ENCODE measurements at places on chromosomes 1 and 21.

DNA sequence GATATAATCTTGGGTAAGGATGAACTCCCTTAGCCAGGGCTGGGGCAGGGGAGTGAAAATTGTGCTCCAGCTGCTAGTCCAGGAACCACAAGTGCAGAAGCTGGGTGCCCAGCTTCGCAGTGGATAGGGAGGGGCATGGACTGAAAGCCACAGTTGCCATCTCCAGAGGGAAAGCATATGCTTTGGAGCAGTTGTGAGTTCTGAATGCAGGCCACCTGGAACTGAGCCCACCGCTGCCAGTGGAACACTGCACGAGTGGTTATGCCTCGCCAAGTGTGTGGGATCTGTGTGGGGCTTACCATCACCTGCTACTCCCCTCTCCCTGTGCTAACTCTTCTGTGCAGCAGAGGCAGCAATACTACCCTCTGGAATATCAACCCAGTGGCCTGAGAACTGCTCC is 158.4 kb upstream of the DPT start:
- DNase-seq = no peak

GRCh38 chr1:10065760-10066159 is 33.0 kb downstream of the UBE4B start:
- no peak for DNase-seq

GRCh38 chr1:71343686-71344416 is 263.0 kb upstream of the ZRANB2 start:
- no peak for DNase-seq

- DNase-seq = no peak
Measured at GRCh38 chr1:234435620-234436019, 43.4 kb downstream of the TARBP1 start.

GRCh38 chr1:111976332-111976731 is 13.1 kb downstream of the KCND3 start:
- no peak for DNase-seq

GRCh38 chr1:87787551-87787950 is 458.9 kb downstream of the LMO4 start:
- no peak for DNase-seq

DNA sequence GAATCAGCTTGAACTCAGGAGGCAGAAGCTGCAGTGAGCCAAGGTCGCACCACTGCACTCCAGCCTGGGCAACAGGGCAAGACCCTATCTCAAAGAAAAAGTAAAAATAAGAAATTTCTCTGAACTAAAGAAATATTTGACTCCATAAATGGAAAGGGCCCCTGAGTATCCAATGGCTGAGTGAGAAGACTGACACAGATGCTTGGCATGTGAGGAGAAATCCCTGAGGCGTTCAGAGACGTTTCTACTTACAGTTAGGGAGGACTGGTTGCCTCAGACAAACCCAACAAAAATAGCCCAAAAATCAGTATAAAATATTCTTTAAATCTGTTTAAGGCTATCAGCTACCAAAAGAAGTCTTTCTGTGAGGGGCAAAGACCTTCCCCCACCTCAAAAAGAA is 3.0 kb upstream of the SUMO3 start:
- no peak for DNase-seq

DNA sequence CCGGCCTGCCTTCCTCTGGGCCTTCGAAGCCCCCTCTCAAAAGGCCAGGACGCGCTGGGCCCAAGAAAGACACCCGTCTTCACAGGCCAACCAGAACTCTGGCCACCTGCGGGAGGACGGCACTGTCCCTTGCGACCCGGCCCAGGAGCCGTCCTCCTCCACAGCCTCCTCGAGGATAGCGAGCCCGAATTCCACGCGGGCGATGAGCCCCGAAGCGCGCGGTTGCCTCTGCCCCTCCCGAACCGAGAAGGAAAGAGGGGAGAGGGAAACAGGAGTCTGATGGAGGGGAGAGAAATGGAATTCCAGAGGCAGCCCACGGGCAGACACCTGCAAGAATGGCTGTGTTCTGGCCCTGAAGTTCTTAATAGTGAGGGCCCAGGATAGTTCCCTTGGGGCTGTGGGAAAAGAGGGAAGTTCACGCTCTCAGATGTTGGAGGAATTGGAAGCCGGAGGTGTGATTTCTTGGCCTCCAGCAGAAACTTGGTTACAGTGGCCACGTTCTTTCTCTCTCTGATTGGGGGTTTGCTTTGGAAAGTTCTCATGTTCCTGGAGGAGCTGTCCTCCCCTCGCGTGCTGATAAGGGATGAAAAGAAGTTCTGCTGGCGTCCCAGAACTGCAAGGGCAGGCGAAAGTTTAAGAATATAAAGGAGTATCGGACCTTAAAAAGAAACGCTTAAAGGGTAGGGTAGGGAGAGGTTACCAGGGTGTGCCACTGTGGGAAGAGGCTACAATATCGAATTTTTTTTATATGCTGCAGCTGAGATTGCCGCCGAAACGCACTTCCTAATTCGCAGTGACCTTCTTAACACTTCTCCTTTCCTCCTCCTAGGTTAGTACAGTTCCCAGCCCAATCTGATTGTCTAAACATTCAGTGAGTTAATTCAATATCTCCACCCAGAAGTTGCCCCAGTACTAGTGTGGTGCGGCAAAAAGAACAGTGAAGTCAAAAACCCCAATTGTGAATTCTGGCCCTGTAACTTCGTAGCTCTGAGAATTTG is 5.8 kb upstream of the SLC44A5 start:
- DNase-seq = no peak

DNA sequence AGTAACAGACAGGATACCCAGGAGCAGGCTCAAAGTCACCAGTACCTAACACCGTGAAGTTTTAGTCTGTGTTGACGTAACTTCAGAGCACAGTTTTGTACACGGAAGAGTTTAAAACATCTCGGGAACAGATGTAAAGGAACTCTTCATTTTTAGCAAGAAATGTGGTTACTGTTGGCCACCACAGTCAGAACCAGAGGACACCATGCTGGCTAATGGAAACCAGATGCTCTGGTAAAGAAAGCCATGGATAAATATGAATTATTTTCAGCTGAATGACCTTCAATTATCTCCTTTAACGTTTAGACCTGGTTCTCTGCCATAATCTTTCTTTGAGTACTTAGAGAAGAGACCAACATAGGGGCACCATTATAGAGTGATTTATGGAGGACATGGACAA is 115.9 kb downstream of the NTMT2 start:
- DNase-seq = no peak

- no peak for DNase-seq
Measured at GRCh38 chr1:231107600-231108326, 54.1 kb upstream of the TRIM67 start.

- DNase-seq = no peak
Measured at GRCh38 chr1:52237430-52237829, 95.5 kb downstream of the ZFYVE9 start.

DNA sequence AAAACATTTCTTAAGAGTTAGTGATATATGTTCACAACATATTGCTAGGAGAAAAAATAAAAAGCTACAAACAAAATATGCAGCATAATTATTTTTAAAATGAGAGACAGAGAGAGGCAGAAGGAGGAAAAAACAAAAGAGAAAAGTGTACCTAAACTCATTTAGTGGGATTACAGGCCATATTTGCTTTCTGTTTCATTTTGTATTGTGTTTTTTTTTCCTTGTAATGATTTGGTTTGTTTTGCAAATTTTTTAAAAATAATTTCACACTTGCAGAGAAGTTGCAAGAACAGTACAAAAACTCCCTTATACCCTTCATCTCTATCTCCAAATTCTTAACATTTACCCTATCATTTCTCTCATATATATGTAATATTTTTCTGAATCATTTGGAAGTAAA is 65.0 kb downstream of the LBR start:
- no peak for DNase-seq

DNA sequence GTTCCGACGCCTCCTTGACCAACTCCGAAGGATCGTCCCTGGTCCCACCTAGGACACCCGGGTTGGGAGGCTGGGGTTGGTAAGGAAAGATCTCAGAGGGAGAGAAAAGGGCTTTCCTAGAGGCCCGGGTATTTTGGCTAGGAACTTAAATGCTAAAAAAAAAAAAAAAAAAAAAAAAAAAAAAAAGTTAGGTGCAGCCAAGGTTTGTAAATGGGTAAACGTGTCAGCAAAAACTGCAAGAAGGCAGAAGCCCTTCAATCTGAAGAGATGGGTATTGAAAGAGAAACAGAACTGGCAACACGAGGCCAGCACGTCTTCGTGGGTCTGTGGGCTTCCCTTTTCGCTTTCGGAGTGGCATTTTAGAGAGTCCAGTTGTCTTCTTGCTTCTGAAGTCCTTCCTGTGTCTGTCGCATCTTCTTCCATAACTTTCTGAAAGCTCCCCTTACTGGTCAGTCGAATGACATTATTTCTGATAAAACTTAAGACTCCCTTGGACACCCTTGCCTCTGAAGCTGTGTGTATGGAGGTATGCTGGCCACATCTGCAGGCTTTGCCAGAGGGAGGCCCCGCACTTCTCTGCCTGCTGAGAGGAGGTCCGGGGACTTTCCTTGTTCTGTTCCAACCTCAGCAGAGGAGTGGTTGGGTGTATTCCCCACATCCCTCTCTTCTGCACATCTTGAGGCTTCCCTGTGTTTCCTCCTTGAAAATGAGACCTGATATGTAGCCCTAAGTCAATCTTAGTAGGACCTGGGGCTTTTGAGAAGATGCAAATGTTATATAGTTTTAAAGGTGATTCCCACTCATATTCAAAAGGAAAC is 745 bp downstream of the RCSD1 start:
- no peak for DNase-seq

DNA sequence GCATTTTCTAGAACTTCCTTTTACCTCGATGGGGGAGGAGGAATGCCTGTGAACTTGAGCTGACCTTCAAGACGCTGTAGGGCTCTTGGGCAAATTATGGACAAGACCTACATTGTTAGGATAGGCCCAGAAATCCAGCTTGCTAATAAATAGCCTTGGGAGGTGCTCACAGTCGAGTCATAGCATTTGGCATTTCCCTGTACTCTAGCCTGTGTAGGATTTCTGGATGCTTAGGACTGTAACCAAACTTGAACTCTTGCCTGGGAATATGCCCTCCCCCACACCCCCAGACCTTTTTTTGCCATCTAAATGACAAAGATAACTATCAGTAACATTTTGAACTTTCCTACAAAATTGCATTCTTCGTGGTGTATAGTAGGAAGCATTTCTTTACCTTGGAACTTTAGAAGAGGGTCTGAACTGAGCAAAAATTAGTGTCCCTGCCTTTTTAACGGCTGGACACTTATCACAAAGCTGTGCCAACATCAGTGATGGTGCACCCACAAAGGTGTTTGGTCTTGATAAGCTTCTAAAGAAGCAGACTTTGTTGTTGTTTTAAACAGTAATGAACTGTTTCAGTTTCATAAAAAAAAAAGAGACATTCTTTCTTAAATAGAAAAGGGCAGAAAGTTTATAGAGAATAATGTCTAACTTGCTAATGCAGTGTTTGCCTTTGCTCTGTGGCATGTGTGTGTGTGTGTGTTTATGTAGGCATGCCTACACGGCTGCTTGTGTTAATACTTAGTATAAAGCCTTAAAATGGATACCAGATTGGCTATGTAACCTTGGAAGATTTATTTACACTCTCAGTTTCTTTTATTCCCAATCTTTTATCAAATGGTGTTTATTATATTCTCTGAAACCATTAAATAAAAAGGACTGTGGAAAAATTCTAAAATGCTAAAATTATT is 88.2 kb downstream of the NFIA start:
- DNase-seq = no peak

DNA sequence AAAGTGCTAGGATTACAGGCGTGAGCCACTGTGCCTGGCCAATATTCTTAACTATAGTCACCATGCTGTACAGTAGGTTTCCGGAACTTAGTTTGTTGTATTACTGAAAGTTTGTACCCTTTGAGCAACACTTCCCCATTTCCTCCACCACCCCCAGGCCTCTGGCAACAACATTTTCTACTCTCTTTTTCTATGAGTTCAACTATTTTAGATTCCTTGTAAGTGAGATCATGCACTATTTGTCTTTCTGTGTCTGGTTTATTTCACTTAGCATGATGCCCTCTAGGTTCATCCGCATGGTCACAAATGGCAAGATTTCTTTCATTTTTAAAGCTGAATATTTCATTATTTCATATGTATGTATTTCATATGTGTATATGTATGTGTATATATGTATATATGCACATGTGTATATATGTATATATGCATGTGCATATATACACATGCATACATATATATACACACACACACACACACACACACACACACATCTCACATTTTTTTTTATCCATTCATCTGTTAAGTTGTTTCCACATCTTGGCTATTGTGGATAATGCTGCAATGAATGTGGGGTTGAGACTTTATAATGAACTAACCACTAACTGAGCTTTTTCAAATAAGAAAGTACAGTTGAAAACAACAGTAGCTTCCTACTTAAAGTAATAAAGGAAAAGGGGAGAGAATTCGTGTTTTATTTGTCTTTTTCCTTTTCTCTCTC is 256.8 kb upstream of the C1orf105 start:
- no peak for DNase-seq

GRCh38 chr1:79554688-79555087 is 548.2 kb upstream of the ADGRL4 start:
- no peak for DNase-seq

- no peak for DNase-seq
Measured at GRCh38 chr1:56509713-56510641, 69.4 kb downstream of the PLPP3 start.

DNA sequence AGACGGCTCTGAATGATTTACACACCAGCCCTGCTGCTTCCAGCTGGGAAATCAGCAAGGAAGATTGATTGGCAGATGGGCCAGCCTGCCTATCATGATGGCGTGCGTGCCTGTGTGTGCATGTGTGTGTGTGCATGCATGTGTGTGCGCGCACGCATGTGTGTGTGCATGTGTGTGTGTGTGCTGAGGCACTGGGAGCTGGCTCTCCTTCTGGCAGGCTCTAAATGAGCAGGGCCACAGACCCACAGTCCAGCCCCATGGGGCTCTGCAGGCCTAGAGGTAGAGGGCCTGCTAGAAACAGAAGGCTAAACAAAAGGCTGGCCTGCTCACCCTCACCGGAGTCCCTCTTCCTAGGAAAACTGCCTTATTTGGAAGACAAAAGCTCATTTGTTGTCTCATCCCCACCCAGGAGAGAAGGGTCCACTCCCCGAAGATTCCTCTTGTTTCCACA is 6.0 kb downstream of the KLHDC8A start:
- no peak for DNase-seq

GRCh38 chr1:241677201-241677600 is 25.1 kb downstream of the WDR64 start:
- DNase-seq = no peak

GRCh38 chr1:9809100-9809510 is 14.7 kb downstream of the CLSTN1 start:
- DNase-seq = no peak

DNA sequence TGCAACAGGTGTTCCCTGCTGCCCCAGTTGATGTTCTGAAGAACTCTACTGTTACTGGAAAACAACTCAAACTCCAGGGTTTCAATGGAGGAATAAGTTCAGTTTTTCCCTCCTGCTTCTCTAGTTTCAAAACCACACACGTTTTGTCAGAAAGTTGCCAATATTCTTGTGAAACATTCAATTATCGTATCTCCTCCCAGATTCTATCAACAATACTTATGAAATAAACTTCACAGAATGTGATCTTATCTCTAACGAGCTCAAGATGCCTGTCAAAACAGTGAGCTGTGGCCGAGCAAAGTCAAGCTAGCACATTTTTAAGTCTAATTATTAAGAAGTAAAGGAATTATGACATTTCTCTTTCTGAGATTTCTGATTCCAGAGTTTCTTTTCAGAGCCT is 4.7 kb downstream of the OR2B11 start:
- DNase-seq = no peak

All from stimulated activated CD4-positive, alpha-beta T cell treated with anti-CD3 and anti-CD28 coated beads, Interleukin-15, amount 100 ng/mL, for 1 hour (primary cell).